ENCODE measurements at places on chromosomes 12 and 14.

DNA sequence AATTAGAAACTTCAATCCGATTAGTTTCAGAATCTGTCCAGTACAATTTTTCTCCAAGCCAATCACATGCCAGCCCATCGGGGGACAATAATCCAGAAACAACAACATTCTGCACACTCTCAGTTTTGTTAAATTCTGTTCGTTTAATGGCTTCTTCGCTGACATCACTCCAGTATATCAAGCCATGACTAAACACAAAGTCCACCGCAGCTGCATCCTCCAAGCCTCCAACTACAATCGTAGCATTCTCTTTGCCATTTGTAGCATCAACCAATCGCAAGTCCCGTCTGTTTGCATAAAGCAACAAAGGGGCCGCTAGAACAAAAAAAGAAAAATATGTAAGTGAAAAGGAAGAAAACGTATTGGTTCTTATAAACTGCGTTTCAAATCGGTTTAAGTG, 22.5 kb downstream of the LRP6 start:
- no peak for DNase-seq

- peak; percentile 43 for DNase-seq
Observed at GRCh38 chr12:124660851-124661250, 93.4 kb upstream of the NCOR2 start.

DNA sequence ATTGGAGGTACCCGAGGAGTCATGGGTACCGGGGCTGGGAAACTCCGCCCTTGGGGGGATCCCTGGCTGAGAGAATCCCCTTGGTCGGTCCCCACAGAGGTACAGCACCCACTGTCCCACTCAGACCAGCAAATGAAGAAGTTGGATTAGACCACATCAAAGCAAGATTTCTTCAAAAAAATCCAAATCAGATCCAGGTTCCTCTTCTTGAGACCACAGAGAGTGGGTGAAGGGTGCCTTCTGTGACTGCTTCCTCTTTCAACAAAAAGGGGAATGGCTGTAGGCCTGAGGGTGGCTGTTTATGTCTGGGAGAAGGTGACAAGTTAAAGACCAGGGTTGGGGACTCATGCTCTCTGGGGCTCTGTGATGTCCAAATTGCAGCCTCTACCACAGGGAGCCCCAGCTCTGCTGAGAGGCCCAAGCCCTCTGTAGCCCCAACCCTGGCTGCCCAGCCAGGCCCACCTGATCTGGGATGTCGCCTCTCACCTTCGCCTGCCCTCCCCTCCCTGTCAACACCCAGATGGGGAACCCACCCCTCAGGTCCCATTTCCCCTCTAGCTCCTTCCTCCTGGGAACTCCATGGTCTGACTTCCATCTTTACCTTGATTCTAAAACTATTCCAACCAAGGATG, 50.9 kb downstream of the ZFP36L1 start:
- no peak for DNase-seq

DNA sequence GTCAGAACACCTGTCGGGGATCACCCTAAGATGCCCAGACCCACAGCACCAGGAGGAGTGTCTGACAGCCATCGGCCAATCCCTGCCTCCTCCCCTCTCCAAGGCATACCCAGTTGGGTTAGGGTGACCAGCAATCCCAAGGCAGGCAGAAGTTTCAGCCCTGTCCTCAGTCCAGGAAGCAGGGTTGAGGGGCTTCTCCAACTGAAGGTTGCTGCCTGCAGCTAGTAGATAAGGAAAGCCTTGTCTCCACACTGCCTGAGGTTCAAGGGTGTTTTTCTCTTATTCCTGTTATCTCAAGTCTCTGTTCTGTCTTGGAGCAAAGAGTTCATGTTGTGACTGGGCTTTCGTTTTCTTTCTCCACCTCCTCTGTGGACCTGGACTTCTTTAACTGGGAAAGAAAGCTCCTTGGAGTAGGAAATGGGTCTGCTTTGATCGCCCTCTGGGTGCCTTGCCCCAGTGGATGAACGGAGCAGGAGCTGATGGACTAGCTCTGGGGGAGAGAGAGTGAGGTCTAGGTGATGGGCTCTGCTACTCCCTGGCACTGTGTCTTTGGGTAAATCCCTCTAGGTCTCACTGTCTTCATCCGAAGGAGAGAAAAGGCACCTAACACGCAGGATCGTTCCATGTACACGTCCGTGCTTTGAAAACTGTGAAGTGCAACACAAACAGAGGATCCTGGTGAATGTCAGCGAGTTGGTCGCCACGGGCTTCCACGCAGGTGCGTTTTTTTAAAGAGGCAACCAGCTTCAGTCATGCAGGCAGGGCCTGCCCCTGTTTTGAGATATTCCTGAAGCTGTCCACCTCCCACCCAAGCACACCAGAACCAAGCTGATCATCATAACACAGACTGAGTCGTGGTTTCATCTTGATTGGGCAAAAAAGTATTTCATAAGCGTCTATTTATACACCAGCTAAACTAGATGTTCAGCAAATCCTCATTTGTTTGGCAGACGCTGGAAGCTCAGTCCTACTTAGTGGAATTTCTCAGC, 52.5 kb upstream of the FOXN3 start:
- DNase-seq, result no peak

DNA sequence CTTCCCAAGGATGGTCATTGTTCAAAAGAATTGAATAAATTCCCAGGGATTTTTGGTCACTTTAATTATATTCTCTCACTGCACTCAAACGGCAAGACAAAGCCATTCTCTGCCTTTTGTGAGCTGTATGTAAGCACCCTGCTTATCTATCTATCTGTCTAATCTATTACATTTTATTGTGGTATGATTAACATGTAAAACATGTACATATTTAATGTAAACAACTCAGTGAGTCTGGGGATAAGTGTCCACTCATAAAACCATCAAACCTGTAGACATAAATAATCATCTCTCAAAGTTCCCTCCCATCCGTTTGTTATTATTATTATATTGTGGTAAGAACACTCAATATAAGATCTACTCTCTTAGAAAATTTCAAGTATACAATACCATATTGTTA, 167.1 kb downstream of the CAND1 start:
- no peak for DNase-seq

GRCh38 chr12:93072340-93072739, 143.2 kb upstream of the EEA1 start:
- DNase-seq, result no peak

GRCh38 chr14:89588016-89588415, 171.0 kb upstream of the FOXN3 start:
- DNase-seq, result no peak

GRCh38 chr14:75615200-75615599, 36.8 kb downstream of the FLVCR2 start:
- no peak for DNase-seq

DNA sequence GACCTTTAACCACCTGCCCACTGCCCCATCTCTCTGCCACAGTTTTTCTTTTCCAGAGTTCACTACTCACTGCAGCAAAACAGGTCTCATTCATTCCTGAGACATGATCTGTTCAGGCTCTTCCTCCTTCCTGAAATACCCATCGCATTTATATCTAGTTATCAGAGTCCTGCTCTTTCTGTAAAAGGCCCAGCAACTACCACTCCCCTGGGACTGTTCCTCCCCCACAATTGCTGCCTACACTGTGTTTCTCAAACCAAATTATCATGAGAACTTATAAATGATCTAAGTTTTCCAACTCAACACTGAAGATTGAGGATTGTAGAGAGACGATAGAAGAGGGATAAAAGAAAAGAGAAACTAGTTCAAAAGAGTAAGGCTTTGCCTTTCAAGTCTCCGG, 40.8 kb upstream of the EPS8 start:
- no peak for DNase-seq

- DNase-seq, result no peak
Observed at GRCh38 chr12:84361651-84362551, 550.7 kb downstream of the SLC6A15 start.

DNA sequence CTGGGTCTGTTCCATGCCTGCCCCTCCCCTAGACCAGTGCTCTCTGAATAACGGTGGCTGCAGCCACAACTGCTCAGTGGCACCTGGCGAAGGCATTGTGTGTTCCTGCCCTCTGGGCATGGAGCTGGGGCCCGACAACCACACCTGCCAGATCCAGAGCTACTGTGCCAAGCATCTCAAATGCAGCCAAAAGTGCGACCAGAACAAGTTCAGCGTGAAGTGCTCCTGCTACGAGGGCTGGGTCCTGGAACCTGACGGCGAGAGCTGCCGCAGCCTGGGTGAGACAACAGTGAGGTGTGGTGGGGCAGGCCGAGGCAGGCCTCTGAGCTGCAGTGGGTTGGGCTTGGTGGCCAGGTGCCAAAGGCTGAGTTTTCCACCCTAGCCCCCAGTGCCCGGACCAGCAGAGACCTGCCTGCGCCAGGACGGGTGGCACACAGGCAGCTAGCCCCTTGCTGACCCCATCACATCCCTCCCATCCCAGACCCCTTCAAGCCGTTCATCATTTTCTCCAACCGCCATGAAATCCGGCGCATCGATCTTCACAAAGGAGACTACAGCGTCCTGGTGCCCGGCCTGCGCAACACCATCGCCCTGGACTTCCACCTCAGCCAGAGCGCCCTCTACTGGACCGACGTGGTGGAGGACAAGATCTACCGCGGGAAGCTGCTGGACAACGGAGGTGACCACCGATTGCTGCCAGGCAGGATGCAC, 28.2 kb upstream of the LRP1-AS start:
- peak; percentile 89 for DNase-seq

DNA sequence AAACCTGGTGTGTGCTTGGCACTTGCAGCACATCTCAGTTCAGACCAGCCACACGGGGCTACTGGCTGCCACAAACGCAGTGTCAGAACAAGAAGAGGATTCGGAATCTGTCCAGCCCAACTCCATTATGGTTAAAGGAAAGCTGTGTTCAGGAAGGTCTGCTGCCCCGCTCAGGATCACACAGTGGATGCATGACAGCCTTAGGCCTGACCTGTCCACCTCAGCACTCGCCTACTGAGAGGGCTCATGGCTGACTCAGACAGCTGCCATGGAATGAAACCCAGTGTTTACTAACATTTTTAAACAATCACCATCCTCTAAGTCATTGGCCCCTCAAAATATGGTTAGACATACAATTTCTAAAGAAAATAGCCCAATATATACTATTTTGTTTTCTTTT, 5.6 kb upstream of the NIN start:
- no peak for DNase-seq

DNA sequence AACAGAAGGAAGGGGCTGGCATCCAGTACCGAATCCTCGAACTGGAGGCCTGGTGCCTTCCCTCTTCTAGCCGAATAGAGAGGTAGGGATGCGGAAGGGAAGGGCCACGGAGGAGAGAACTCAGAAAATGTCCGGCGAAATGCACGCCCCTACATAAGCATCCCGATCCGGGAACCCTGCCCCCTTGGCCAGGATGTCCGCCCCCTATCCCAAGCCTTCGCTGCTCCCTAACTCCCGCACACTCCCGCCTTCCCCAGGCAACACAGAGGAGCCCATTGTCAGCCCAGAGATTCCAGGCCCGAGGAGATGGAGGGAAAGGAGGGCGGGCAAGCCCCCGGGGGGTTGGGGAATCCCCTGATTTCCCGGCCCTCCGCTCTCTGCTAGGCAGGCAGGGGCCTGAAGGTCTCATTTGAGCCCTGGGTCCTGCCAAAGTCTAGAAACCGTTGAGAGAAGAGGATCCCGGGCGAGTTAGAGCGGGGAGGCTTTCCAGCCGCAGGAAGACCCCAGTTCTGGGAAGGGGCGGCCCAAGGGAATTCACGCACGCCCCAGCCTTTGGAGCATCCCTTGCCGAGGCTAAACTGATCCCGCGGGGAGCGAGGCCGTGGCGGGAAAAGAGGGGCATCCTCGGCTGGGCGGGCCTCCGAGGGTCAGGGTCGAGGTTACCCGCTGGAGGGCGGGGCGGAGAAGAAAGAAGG, 569 bp upstream of the ARHGEF40 start:
- peak; percentile 46 for DNase-seq

DNA sequence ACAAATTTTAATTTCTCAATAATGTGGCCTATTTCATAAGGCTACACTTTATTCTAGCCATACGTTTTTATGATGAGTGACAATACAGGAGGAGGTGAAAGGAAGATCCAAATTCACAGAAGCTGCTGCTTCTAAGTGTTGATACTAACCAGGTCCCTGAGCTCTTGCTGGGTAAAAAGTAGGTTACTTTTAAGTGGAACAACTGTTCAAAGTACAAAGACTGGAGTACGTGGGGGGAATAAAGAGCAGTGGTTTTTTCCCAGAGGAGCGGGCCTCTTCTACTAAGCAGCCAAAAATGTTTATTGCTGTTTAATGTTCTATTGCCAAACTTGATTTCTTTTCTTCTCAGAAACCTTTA, 301.8 kb downstream of the AEBP2 start:
- no peak for DNase-seq

DNA sequence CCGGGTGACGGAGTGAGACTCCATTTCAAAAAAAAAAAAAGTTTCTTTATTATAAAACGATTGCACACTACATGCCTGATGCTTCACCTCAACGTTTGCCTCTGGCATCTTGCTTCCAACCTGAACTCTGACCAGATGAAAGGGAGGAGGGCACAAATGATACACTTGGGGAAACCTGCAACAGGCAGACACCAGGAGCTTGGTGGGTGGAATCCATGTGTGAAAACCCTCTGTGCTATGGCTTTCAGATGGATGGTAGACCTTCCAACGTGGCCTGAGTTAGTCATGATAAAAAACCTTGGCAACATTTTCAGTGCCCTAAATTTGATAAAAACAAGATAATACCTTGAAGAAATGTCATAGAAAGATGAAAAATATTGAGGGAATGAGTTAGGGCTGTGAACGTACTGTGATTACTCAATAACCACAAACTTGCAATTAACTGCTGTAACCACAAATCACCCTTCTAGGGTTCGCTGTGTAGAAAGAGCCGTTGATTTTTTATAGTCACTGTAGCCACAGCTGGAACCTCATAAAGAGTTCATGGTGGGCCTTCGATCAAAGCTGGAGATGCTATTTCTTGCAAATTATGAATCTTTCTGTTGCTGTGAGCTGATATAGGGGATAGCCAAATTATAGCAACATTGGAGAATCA, 26.1 kb upstream of the GZMB start:
- DNase-seq, result no peak

GRCh38 chr14:93753647-93754046, 34.6 kb downstream of the PRIMA1 start:
- DNase-seq, result no peak

- no peak for DNase-seq
Observed at GRCh38 chr12:19707948-19708409, 268.7 kb downstream of the AEBP2 start.
